ENCODE measurements at places on chromosomes 5 and 9.
A peak's percentile ranks its signal among the peaks of the same experiment; 100 is the strongest.

DNA sequence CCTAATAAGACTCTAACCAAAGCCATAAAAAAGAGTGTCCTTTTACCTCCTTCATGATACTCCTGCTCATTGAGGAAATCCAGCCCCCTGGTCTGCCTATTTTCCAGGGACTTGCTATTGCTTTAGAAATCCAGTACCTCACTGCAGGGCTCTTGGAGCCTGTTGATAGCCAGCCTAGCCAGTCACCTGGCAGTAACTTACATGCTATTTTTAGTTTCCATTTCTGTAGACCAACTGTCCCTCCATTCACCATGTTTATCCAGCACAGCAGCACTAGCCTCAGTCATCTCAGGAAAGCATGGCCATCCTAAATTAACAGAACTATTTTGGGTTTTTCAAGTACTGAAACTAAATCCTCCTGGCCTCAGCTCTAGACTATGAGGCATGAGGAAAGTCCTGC, 91.5 kb upstream of the PHF24 start:
- DNase-seq: no peak

DNA sequence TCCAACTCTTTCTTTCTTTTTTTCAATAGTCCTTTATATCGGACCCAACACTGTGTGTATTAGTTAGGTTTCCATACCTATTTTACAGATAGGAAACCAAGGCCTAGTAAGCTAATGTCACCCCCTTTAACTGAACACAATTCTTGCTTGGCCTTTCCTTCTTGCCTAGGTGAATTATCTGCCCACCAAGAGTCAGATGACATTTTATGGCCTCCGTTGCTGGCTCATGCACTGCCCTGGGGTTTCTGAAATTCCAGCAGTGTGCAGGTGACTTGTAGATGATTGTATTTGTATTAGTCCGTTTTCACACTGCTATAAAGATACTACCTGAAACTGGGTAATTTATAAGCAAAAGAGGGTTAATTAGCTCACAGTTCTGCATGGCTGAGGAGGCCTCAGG, 293.8 kb downstream of the GAS1 start:
- DNase-seq: no peak

- DNase-seq: no peak
Measured at GRCh38 chr5:178589180-178590140, 733 bp downstream of the COL23A1 start.

DNA sequence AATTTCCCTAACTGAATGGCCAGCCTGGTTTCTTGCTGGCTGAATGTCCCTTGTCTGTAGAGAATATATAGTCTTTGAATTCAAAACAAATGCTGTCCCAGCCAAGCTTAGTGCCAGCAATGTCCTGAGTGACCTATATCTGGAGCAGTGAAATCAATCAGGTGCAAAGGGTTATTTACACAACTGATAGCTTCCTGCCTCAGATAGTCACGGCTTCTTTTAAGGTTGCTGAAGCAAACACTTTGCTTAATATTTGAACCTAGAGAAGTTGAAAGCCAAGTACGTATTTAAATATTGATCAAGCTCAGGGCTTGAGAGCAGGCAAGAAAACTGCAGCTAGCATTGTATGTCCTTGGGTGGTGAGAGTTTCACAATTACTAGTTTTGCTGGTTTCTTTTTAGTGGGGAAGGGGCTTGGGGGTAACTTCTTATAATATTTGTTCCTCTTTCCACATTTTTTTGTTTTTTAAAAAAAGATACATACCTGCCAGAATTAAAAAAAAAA, 2.0 kb upstream of the ARHGEF28 start:
- no peak for DNase-seq

GRCh38 chr9:131432597-131433301, 38.9 kb downstream of the PRRC2B start:
- DNase-seq: no peak

GRCh38 chr5:88094403-88094802, 174.2 kb downstream of the TMEM161B start:
- DNase-seq: no peak

GRCh38 chr9:108842610-108843295, 13.0 kb downstream of the ACTL7B start:
- no peak for DNase-seq

GRCh38 chr9:76516350-76516749, 57.4 kb downstream of the GCNT1 start:
- DNase-seq: no peak

DNA sequence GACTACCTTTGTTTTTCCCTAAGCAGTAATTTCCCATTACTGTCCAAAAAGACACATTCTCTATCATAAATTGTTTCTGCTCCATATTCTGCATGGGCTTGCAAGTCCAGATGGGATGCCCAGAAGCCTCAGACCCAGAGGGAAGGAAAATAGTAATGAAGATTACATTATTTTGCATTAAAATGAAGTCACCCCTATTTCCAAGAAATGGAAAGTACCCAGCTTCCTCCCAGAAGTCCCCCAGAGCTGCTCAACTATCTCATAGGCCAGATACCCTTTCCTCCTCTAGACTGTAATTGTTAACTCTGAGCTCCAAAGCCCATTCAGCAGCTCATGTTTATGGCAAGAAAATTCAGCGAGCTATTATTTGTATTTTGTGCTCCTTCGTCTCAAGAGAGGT, 159.5 kb downstream of the GLIS3 start:
- DNase-seq: no peak

DNA sequence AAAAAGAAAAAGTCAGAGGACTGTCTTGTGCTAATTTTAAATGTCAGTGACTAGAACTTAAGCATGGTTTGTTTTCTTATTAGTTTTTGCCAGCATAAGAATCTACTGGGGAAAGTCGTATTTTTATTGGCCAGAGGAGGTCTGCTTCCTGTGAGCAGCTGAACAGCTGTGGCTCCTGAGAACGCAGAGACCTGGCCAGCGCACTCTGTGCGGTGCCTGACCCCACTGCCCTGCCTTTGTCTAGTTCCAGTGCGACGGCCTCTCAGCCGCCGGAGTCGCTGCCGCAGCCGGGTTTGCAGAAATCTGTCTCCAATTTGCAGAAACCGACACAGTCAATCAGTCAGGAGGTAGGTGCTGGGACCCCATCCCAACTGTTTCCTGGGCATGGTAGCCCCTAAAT, 42.5 kb downstream of the PRRC2B start:
- DNase-seq: no peak

DNA sequence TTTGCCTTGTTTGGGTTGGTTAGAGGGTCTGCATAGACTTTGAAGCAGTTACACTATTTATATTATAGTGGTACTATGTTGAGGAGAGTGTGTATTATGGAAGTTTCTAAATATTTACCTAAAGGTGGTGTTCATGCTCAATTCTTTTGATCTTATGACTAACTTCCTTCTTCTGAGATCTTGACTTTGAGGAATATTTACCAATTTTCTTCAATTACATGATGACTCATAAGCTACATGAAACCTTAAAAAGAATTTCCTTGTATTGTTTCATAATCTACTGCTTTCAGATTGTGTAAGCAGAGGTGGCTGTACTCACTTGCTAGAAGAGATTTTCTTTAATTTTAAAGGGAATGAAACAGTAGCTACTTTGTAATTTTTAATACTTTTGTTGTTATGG, 276.1 kb downstream of the TAF11L14 start:
- no peak for DNase-seq

- no peak for DNase-seq
Measured at GRCh38 chr5:4206127-4206526, 610.5 kb downstream of the IRX1 start.

- no peak for DNase-seq
Measured at GRCh38 chr9:9142001-9142400, 1342.4 kb upstream of the DMAC1 start.

DNA sequence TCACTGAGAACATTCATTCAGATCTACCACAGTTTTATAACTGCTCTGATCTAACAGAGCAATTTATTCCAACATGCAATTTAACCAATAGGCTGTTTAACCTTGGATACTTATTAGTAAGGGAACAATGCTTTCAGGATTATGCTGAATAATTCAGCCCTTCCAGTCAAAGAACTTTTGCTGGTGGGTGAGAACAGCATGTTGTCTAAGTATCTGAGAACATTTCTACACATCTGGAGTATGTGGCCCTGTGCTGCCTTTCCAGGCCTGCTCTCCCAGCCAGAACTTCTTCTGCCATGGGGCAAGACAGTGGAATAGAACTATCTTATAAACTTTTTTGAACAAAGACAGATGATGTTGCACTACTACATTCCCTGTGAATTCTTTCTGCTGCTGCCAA, 55.8 kb downstream of the NFIB start:
- DNase-seq: no peak

- no peak for DNase-seq
Measured at GRCh38 chr9:115507148-115507547, 389.2 kb upstream of the TNC start.

GRCh38 chr5:117131048-117131679, 556.5 kb upstream of the SEMA6A start:
- DNase-seq: no peak

DNA sequence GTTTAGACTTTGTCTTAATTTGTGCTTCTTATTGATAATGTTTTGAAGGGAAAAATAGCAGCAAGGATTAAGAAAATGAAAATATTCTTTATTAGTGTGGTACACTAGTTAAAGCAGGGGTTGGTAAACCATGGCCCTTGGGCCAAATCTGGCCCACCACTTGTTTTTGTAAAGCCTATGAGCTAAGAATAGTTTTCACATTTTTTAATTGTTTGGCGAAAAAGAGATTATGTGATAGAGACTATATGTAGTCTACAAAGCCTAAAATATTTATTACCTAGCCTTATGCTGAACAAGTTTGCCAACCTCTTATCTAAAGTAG, 57.2 kb downstream of the KCNN2 start:
- no peak for DNase-seq

GRCh38 chr5:158435161-158435616, 576.2 kb upstream of the CLINT1 start:
- no peak for DNase-seq

DNA sequence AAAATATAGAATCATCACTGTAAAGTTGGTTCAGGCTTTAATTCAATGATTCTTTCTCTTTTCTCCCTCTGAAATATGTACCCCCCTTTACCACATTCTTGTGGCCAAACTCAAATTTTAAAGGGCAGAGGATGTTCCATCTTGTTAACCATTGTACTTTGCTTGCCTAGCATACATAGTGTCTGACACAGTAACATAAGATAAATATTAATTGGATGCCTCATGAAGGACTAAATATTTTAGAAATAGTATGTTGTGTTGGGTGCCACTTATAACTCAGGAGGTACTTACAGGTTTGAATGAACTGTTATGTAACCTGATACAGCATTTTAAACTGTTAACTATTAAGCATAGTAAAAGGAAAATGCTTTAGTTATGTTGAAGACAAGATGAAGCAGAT, 71.5 kb downstream of the NIPBL start:
- DNase-seq: no peak

GRCh38 chr5:5799826-5800225, 377.3 kb downstream of the ICE1 start:
- no peak for DNase-seq

GRCh38 chr9:109419531-109419930, 78.6 kb downstream of the PTPN3 start:
- DNase-seq: no peak

DNA sequence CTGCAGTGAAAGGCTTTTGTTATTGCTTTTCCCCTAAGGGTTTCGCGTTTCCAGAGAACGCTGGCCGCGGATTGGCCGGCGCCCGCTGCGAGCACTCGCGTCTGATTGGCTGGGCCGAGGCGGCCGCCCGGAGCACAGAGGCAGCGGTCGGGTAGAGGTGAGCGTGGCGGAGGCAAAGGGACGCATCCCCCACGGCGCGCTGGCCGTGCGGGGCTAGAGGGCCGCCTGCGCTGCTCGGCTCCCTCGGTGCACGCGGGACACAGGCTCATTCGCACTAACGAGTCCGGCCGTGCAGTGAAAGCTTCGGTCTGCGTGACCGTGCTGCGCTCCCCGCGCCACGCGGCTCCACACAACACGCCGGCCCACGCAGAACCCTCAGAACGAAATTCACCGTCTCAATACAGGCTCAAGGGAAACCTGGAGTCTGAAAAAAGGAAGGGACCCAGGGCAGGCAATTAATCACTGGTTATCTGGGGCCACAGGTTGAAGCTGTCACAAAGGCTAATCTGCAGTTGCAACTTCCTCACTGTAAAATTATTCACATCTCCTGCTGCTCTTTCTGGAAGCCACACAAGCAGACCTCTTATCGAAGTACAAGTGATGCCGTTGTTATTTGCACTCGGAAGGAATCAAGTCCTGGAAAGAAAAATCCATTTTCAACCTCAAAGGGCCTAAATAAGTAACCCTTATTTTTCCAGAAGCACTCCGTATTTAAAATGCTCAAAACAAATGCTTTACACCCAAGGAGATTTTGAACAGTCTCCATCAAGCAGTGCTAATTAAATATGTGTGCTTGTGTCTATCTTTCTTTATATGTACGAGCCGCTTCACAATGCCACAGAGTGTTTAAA, 94.6 kb downstream of the ZNF608 start:
- peak; percentile 91 for DNase-seq

GRCh38 chr9:22512495-22512894, 65.9 kb downstream of the DMRTA1 start:
- no peak for DNase-seq

DNA sequence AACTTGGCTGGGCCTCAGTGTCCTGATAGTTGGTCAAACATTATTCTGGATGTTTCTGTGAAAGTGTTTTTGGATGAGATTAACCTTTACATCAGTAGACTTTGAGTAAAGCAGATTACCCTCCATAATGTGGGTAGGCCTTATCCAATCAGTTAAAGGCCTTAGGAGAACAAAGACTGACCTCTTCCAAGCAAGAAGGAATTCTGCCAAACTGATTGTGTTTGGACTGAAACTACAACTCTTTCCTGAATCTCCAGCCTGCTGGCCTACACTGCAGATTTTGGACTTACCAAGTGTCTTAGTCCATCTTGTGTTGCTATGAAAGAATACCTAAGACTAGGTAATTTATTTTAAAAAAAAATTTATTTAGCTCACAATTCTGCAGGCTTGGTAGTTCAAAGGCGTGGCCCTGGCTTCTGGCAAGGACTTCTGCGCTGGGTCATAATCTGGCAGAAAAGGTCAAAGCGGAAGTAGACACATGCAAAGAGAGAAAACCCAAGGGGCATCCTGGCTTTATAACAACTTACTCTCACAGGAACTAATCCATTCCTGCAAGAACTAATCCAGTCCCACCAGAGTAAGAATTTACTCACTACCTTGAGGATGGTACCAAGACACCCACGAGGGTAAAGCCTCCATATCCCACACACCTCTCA, 8.6 kb upstream of the ARHGEF37 start:
- DNase-seq: no peak
